ENCODE measurements at places on chromosomes 16 and 17.
A peak's percentile ranks its signal among the peaks of the same experiment; 100 is the strongest.

DNA sequence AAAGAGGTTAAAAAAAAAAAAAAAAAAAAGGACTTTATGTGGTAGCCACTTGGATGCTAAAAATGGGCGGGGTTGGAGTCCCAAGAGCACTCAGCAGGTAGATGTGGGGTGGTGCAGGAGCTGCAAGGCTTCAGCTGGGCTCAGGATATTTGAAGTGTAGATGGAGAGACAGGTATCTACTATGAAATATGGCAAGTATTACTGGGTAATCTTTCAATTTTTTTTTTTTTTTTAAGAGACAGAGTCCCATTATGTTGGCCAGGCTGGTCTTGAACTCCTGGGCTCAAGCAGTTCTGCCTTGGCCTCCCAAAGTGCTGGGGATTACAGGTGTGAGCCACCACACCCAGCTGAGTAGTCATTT is 7.6 kb downstream of the TUFM start:
- DNase-seq = no peak

GRCh38 chr17:59796785-59797205 is 89.3 kb downstream of the VMP1 start:
- no peak for DNase-seq

GRCh38 chr16:49534901-49535610 is 161.5 kb downstream of the C16orf78 start:
- no peak for DNase-seq

GRCh38 chr16:77684181-77684526 is 38.2 kb upstream of the NUDT7 start:
- DNase-seq = no peak

- no peak for DNase-seq
Measured at GRCh38 chr17:76943781-76944213, 75.6 kb downstream of the MGAT5B start.

- no peak for DNase-seq
Measured at GRCh38 chr17:81916234-81917001, 1.6 kb downstream of the SIRT7 start.

DNA sequence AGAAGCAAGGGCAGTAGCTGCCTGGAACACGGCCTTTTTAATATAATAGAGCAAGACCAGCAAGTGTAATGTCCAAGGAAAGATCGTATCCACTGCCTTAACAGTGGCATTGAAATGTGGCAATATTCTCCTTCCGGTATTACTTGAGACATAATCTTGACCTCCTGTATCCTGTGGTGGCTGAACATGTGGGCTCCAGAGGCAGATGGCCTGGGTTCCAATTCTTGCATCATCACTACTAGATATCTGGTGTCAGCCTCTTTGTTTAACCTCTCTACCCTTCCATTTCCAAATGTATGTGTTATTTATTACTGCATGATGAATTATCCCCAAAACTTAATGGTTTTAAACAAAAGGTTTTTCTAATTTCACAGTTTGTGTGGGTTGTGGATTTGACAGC is 3.5 kb upstream of the CDYL2 start:
- no peak for DNase-seq

DNA sequence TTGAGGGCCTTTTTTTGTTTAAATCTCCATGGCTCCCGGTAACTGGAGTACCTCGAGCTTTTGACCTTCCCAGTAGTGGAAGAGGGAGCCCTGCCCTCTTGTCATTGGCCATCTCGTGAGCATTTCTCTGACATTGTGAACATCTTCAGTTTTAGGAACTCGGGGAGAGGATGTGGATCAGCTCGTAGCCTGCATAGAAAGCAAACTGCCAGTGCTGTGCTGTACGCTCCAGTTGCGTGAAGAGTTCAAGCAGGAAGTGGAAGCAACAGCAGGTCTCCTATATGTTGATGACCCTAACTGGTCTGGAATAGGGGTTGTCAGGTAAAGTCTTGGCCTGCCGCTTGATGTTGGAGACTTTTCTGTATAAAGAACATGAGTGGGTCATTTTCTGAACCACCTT is 24.3 kb downstream of the NTAN1 start:
- no peak for DNase-seq

- DNase-seq = no peak
Measured at GRCh38 chr16:3051494-3051893, 5.1 kb downstream of the MMP25 start.

GRCh38 chr17:35645923-35646322 is 58.8 kb downstream of the AP2B1 start:
- no peak for DNase-seq

- peak; percentile 29 for DNase-seq
Measured at GRCh38 chr16:30949650-30950515, 1.0 kb downstream of the ORAI3 start.

GRCh38 chr16:50173316-50173715 is 20.2 kb downstream of the TENT4B start:
- DNase-seq = no peak

GRCh38 chr16:68907781-68908181 is 64.5 kb downstream of the TANGO6 start:
- DNase-seq = no peak

GRCh38 chr16:85082173-85083050 is 29.9 kb downstream of the CIBAR2 start:
- no peak for DNase-seq

DNA sequence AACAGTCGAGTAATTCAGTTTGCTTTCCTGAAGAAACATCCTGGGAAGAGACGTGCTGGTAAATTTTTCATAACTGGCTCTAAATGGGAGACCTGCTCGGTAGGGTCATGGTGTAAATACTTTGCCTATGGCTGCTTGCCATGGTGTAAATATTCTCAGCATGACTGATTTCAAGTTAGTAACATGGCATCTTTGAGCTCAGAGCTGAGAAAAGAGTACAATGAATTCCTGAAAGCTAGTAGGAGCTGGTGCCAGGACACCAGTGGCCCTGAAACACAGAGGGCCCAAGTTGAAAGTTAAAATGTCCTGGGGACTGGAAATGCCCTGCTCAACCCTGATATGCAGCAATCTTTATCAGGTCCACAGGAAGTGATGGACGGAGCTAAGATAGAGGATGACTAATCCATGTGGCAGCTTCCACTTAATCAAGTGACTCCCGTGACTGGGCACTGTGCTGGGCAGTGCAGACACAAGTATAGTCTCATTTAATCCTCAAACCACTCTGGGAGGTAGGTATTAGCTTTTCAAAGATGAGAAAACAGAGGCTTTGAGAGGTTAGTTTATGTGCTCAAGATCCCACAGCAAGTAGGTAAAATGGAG is 130.1 kb upstream of the ADAMTS18 start:
- DNase-seq = no peak

GRCh38 chr17:72587773-72588511 is 467.1 kb downstream of the SOX9 start:
- peak; percentile 11 for DNase-seq

- no peak for DNase-seq
Measured at GRCh38 chr17:55330344-55330933, 65.7 kb downstream of the HLF start.

- peak; percentile 33 for DNase-seq
Measured at GRCh38 chr17:18331879-18332278, 16.8 kb downstream of the SMCR8 start.

DNA sequence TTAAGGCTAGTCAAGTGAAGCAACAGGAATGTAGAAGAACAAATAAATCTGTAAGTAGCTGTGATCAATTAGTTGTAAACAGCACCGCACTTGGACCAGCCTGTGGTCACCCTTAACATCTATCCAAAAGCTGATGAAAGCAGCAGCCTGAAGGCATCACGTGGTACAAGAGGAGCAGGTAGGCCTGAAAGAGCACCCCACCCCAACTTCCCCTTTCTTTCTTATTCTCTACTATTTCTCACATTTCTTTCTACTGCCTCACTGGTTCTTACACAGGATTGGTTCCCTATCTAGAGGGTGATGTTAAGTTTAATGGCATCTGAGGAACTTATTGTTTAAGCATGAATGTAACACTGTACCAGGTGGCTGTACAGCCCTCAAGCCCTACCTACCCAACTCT is 42.6 kb upstream of the CLEC18B start:
- DNase-seq = no peak

DNA sequence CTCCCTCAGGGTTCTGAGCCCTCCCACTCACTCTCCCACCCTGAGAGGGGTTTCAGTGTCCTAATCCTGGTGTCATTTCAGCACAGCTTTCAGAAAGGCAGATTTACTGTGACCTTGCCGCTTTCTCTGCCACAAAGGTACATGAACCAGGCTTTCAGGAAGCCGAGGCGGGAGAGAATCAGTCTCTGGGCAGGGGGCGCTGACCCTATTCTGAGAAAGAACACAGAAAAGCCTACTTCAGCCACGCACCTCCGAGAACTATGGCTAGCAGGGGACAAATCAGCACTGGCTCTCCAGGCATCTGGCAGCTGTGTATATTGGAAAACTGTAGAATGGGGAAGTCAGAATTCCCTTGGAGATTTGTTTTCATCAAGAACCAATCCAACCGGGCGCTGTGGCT is 57.7 kb upstream of the BCAR1 start:
- no peak for DNase-seq

- no peak for DNase-seq
Measured at GRCh38 chr17:57315061-57316015, 59.0 kb downstream of the MSI2 start.

GRCh38 chr17:66431910-66432309 is 129.5 kb downstream of the PRKCA start:
- no peak for DNase-seq

- DNase-seq = no peak
Measured at GRCh38 chr17:28119046-28119445, 76.6 kb downstream of the NLK start.

GRCh38 chr16:87416826-87417527 is 24.8 kb downstream of the MAP1LC3B start:
- peak; percentile 29 for DNase-seq

DNA sequence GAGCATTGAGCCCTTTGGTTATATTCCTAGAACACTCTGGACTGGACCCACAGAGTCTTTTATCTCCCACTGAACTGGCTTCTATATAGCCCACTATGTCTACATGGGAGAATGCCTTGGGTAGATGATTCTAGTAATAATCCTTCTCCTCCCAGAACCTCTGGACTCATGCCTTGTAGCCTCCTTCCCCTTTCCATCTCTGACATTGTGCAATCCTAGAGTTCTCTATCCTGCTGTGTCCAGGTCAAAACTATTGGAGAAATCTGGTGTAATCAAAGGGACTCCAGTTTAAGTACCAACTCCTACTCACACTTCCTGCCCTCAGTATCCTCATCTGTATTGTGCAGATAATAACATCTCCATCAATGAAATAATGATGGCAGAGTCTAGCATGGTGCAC is 9.1 kb downstream of the RCVRN start:
- DNase-seq = no peak

GRCh38 chr16:75647112-75647491 is 363 bp downstream of the KARS1 start:
- no peak for DNase-seq

DNA sequence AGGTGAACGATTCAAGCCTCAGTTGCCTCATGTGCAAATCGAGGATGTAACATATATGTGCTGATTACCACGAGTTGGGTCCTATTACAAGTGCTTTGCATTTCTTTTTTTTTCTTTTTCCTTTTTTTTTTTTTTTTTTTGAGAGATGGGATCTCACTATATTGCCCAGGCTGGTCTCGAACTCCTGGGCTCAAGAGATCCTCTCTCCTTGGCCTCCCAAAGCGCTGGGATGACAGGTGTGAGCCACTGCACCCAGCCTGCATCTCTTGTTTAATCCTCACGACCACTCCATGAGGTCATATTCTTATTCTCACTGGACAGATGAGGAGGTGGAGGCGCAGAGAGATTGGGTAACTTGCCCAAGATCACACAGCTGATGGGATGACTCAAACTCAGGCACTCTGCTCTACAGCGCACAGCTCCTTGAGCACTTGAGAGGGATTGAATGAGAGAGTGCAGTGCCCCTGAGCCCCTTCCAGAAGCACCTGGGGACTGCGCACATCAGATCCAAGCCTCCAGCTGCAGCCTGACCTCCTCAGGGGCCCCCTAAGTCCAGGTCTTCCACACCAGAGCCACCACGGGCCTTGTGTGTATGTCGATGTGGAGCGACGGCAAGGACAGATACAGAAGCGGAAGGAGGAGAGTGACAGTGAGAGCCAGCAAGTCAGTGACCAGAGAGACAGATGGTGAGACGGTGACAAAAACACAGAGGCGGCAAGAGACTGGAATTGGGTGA is 4.9 kb downstream of the STX1B start:
- DNase-seq = no peak

- no peak for DNase-seq
Measured at GRCh38 chr17:58413684-58414083, 3.6 kb downstream of the RNF43 start.

DNA sequence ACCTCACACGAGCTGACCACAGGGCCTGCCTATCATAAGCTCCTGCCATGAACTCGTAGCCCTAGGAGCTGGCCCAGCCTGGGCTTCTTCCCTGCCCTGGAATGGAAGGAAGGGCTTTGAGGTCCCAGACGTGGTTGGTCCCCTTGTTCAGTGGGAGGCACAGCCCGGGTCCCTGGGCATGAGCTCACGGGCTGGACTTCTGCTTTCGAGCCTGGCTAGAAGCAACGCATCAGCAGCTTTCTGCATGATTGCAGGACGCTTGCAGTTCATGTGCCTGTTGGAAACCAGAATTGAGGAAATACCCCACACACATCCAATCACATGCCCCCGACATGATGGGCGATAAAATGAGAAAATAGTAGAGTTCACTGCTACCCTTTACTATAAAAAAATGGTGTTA is 293.3 kb downstream of the MAF start:
- DNase-seq = no peak

- DNase-seq = no peak
Measured at GRCh38 chr17:12519956-12520594, 145.6 kb upstream of the MYOCD start.

GRCh38 chr17:39002991-39003715 is 36.0 kb upstream of the FBXO47 start:
- peak; percentile 55 for DNase-seq

DNA sequence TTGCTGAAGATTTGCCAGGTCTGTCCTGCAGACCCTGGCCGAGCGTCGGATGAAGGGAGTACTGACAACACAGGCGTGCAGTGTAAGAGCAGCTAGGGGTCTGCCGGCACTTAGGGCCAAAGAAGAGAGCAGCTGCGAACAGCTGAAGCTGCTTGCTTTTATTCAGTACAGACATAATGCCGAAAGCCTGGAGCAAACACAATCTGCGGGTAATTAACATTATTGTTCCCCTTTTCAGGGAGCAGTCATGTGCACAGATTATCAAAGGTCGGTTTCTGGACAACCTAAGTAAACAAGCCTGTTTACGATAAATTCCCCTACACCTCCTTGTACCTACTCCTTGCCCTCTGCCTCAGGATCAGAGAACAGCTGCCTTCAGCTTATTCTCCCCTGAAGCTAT is 12.0 kb upstream of the KRT23 start:
- no peak for DNase-seq

DNA sequence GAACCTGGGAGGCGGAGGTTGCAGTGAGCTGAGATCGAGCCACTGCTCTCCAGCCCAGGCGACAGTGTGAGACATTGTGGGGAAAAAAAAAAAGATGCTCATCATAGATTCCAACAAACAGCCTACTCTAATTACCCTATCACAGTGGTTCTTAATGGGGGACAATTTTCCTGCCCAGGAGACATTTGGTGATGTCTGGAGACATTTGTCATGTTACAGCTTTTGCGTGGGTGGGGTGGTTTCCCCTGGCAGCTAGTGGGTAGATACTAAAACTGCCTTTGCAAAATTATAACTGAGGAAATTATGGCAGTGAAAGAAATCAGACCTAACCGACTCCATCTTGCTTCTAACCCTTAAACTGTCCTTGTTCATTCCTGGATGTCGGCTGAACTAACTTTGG is 92.5 kb upstream of the RBL2 start:
- no peak for DNase-seq
